ENCODE measurements at places on chromosomes 1 and 21. TPM values are rescaled to one million over a fixed set of nuclear protein-coding genes. Genes with fewer than 3 reads are reported as not detected.

DNA sequence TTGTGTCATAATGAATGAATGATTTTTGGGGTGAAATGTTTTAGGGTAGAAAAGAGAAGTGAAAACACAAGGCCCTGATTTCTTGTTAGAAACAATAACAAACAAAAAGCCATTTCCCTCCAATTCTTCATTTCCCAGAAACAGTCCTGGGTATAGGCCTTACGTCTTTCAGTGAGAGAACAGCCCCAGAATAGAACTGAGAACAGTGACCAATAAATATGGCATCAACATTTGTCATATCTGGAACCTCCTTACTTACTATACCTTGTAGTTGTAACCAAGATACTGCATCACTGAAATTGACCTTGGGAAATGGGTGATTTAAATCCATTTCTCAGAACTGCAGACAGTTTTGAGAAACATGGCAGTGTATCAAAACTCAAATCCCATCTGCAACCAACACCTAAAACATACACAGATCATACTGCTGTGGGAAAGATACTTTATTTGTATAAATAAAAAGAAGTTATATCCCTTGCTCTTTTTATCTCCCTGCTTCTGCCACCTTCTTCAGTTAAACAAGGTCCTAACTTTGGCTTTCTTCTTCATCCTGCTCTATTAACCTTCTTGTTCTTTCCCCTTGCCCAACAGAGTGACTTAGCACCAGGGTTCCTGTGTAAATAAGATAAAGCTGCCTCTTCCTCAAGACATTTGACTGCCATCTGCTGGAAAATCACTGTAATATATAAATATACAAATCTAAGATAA, 19.5 kb downstream of the XKR8 start:
- DNase-seq: peak; percentile 41

The UBL4B gene
- not detected for total RNA-seq

The FAM72B gene
- total RNA-seq: 4.3 TPM

DNA sequence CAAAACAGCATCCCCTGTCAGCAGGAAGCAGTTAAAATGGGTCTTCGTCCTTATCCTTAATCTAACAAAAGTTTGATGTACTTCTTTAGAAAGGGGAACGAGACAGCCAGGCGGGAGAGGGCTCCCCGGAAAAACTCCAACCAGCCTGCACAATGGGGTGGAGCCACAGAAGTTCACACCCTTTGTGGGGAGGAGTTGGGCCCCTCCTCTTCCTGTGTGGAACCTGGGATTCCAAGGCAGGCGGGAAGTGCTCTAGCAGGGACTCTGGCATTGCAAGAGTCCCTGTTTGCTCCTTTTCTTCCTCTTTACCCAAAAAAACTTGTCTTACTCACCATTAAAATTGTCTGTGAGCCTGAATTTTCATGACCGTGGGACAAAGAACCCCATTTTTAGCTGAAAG, 47.7 kb downstream of the FCRL5 start:
- no peak for DNase-seq

The B3GALT2 gene
- not detected for total RNA-seq

The CNIH3 gene
- 0.81 TPM for total RNA-seq

DNA sequence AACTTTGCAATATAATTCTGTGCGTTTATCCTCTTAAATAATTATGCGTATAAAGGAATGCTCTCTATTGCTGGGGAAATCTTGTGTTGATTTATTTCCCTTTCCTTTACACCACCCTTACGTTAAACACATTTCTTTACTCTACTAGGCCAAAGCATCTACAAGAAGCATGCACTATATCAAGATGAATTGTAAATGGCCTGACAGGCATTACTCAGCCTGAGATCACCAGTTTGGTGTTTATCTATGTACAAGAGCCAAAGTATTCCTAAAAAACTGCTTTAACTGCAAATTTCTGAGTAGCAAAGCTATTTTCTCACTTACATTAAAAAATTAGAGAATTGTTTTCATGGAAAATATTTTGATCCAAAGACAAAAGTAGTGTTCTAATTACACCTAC, 114.8 kb downstream of the TYW3 start:
- DNase-seq: no peak

GRCh38 chr1:210700083-210700482, 371.4 kb downstream of the HHAT start:
- no peak for DNase-seq

GRCh38 chr1:66273656-66274055, 260.3 kb upstream of the SGIP1 start:
- DNase-seq: no peak

DNA sequence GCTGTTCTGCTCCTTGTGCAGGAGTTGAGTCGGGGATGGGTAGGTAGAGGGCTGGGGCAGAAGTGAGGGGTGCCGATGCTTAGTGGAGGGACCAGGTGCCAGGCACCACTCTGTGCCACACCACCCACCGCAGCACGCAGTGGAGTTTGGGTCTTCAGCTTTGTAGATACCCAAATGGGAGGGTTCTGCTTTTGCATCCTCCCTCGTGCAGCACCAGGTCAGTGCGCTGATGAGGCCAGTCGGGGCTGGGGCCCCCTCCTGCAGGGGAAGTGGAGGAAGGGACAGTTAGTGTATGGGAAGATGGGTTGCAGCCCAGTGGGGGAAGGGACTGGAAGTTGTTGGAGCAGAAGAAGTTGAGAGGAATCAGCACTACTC, 244.0 kb downstream of the RHOU start:
- no peak for DNase-seq

DNA sequence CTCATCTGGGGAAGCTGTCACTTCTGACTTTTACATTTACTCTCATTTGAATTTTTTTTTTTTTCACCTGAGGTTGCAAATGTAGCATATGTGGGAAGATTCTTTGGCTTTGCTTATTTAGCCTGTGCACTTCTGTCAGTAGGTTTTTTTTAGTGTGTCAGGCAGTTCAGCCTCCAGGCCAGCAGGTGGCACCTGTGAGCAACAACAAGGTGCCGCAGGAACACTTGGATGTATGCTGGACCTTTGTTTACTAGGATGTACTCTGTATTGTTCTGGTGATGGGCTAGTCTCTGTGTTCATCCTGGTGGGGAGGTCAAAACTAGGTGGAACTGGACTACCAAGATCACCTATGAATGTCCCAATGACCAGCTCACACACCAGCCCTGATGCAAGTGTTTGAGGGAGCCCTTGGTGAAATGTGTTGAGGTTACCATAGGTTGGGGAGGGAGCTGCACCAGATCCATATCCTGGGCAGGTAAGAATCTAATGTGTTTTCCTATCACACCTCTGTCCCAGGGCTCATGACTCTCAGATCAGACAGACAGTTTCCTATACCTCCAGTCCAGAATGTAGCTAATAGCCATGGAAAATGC, 618.2 kb downstream of the BRINP3 start:
- DNase-seq: no peak

The CYP4X1 gene
- total RNA-seq: not detected

GRCh38 chr1:231407547-231408396, 14.3 kb downstream of the EGLN1 start:
- peak; percentile 55 for DNase-seq

The CHI3L1 gene
- not detected for total RNA-seq

The IRF6 gene
- total RNA-seq: not detected

DNA sequence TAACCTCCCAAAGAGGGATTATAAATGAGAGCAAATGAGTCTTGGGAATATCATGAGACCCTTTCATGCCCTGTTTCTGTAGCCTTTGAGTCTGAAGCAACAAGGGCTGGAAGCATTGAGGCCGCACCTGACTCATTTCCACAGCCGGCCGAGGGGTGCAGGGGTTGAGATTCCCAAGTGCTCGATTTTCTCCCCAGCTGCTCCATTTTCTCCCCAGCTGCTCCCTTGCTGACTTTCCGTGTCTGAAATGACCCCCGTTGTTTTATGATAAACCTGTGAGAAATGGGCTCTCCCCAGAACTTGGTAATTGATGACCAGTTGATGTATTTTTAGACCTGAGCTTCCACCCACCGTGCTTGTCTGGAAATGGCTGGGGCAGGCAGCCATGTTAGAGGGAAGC, 22.9 kb downstream of the SIM2 start:
- DNase-seq: no peak

DNA sequence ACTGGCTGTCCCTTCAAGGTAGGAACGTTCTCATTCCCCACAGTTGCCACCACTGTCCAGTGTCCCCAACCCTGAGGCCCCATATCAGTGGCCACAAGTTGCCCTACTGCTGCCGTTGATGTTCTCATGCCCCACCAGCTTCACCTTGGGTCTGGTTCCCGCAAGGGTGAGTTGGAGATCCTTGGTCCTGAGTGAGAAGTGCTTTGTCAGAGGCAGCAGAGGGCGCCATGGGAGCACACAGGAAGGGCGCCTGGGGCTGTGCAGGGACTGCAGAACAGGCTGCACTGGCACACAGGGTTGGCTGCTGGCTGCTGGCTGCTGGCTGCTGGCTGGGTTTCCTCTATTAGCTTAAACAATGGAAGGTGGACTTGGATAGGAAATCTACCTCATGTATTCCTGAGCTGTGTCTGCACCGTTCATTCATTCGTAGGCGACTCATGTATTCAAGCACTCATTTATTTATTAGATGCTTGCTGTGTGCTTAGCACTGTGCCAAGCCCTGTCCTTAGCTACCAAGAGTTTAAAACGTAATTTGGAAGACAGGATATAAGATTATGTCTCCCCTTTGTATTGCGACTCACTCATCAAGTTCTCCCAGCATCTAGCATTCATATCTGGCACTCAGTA, 2.1 kb upstream of the S100A9 start:
- DNase-seq: peak; percentile 16

The TMEM9 gene
- total RNA-seq: 475 TPM

- DNase-seq: no peak
Measured at GRCh38 chr1:12163210-12163609, 3.6 kb upstream of the TNFRSF1B start.

The LCE2A gene
- not detected for total RNA-seq

- DNase-seq: no peak
Measured at GRCh38 chr1:6496890-6497214, 5.4 kb upstream of the PLEKHG5 start.

Measured in Caki2 (cell line).